ENCODE measurements at places on chromosomes 2 and 18.

- no peak for DNase-seq
Observed at GRCh38 chr2:8053216-8053615, 628.6 kb upstream of the ID2 start.

DNA sequence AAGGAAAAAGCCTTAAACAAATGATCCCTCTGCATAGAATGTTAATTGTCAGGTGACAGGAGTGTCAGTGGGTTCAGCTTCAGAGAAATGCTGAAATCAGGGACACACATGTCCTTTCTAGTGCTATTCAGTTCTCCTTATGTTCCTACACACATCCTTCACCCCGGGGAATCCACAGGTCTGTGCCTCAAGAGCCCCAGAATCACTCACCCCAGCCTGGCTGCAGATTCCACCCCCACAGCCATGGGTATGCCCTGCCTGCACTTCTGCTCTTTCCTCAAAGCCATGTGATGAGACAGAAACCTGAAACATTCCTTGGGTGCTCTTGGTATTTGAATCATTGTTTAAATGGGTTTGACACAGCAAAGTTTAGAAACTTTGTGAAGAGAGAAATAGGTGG, 27.4 kb upstream of the FZD7 start:
- no peak for DNase-seq

DNA sequence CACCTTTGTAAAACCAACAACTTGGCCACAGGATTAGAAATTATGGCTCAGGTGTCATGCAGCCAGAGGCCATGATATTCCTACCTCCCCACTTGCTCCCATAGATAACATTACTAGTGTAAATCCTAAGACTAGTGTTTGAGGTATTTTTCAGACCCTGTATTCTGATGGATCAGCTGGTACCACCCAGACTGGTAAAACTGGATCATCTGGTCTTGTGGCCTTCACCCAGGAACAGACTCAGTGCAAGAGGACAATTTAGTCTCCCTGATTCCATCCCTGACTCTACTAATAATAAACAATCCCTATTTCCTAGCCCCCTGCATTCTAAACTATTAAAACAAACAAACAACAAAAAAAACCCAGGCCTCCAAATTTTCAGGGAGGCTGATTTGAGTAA, 121.0 kb downstream of the ALPK2 start:
- DNase-seq, result no peak

GRCh38 chr2:237181844-237182243, 96.2 kb downstream of the COPS8 start:
- DNase-seq, result no peak

- DNase-seq, result no peak
Observed at GRCh38 chr18:75269696-75270095, 59.1 kb downstream of the TSHZ1 start.

GRCh38 chr2:223915071-223915470, 30.1 kb downstream of the WDFY1 start:
- DNase-seq, result no peak

DNA sequence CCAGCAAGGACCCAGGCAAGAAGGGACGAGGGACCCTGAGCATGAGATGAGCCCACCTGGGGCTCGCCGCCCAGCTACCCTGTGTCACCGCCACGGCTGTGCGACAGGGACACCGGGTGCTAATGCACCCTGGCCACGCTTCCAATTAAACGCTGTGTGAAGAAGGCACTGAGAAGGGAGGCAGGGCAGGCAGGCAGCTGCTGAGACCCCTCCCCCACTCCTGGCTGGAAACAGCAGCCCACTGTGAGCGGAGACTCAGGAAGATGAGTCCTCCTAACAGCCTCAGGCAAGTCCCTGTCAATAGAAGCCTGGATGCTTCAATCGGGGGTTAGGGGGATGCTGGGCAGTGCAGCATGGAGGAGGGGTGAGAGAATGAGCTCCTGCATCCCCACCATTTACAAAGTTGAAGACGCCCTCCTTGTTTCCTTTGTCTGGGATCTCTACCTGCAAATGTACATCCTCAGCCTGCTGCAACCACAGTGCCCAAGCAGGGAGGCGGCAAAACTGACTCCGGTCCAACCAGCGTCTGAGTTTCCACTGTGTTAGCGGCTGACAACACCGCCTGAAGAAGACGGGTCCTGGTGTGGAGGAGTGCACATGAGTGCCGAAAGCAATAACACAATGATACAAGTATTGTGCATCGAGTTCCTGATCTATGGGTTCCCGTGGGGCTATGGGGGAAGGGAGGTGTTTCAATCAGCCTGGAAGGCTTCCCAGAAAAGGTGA, 12.8 kb downstream of the TMEM163 start:
- no peak for DNase-seq

GRCh38 chr18:43825768-43826167, 548.5 kb upstream of the SYT4 start:
- no peak for DNase-seq

DNA sequence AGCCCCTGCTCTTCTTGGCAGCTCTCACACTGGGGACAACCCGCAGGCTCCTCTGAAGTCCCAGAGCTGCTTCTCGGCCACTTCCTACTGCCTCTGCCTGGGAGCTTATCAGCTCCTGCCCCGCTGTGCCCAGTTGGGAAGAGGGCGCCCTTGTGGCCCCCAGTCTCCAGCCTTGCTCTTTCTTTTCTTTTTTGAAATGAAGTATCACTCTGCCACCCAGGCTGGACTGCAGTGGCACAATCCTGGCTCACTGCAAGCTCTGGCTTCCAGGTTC, 20.6 kb upstream of the ALPI start:
- DNase-seq, result no peak

DNA sequence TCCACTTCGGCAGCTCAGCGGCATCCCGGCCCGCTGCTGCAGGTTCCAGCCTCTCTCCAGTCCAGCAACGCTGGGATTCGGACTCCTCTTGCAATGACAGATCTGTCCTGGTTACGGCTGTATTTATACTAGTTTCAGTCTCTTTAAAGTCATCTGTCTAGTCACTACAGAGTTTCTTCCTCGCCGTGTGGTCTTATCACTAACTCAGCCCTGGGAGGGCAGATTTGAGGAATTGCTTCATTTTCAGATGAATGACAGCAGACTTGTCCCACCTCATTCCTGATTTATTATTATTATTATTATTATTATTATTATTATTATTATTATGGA, 2.2 kb downstream of the KLHL29 start:
- no peak for DNase-seq

DNA sequence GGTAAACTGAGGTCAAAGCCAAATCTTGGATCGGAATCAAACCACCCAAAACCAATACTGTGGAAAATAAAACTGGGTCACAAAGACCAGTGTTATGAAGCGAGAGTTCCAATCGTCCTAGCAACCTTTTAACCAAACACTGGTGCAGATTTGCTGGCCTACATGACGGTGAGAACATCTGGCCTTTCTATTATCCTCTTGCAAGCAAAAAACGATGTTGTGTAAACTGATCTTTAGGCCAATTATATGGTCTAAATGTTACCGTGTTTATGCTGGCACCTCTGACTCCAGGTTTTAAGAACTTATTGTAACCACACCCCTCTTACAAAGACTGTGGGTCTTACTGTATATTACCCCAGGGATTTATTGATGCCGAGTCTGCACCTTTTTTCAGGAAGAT, 145.9 kb downstream of the GFPT1 start:
- DNase-seq, result no peak

DNA sequence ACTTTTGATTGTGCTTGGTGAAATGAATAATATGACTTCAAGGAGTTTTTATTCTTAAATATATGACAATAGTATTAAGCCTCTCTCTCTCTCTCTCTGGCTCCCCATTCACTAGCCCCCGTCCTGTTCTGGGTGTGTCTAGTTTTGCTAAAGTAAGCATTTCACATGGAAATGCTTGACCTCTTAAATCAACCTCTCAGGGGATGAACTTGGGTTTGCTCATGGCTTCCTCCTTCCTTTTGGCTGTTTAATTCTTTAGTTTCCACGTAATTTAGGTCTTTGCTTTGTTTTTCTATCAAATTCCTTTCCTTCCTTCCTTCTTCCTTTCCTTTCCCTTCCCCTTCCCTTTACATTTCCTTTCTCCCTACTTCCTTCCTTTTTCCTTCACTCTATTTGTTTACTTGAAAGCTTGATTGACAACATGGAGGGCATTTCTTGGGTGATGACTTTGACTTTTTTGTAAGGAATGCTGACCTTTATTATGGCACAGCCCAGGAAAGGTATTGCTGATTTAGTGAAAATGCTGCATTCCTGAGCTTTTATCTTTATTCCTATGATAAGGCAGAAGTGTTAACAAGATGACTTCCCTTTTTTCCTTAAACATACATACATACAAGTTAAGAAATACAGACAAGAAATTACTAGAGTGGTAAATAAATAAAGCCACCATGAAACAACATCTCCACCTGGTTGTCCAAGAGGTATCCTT, 3.6 kb downstream of the DPP4 start:
- no peak for DNase-seq

DNA sequence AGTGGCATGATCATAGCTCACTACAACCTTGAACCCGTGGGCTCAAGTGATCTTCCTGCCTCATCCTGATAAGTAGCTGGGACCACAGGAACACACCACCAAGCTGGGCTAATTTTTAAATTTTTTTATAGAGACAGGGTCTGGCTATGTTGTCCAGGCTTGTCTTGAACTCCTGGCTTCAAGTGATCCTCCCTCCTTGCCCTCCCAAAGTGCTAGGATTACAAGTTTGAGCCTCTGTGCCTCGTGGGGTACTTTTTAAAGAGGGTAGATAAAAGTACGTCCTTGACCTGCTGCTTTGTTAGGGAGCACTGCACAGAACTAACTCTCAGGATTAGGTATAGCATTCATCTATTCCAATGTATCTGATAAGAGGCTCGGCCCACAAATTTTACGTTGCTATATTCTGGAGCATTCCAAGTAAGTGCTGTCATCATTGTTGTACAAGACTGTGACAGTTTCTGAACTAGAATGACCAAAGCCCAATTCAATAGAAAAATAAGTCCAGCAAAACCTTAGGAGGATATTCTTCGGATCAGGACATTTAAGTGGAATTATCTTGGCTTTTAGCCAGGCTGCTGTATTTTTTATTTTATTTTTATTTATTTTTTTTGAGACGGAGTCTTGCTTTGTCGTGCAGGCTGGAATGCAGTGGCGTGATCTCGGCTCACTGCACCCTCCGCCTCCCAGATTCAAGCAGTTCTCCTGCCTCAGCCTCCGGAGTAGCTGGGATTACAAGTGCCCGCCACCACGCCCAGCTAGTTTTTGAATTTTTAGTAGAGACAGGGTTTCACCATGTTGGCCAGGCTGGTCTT, 4.1 kb downstream of the MTCL1 start:
- no peak for DNase-seq

DNA sequence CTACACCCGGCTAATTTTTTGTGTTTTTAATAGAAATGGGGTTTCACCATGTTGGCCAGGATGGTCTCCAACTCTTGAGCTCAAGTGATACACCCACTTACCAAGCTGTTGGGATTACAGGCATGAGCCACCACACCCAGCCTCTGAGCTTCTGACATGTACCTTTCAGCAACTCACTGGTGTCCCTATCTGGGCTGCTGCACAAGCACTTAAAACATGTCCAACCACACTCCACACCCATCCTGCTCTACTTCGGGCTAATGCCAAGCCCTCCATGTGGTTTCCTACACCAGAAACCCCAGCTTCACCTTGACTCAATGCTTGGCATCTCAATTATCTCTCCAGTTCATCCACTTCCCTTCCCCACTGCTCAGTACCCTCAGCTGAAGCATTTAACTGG, 22.4 kb upstream of the ARMC9 start:
- no peak for DNase-seq

DNA sequence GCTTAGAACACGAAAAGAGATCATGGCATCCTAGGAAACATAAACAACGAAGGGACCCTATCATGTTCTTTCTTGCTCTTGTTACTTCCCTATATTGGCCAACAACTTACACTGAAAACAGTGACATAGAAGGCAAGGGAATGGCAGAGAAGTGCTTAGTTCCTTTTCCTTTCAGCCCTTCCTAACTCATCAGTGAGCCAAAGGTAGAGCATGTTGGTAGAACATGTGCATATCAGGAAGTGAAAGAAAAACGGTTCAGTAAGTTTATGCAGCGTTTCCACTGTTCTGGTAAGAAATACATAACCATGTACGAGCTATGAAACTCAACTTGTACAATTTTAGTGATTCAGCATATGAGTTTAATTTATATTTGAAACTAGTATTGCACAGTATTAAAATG, 21.7 kb downstream of the AKAIN1 start:
- no peak for DNase-seq

GRCh38 chr18:23283916-23284430, 148.7 kb downstream of the CABLES1 start:
- no peak for DNase-seq

DNA sequence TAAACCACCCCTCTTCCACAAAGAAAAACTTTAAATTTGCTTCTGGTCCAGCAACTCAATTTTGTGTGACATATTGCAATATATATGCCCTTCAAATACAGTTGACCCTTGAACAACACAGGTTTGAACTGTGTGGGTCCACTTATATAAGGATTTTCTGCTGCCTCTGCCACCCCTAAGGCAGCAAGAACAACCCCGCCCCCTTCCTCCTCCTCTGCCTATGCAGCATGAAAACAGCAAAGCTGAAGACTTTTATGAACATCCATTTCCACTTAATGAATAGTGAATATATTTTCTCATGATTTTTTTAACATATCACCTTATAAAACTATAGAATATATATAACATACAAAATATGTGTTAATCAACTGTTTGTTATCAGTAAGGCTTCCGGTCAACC, 58.3 kb downstream of the EML4 start:
- no peak for DNase-seq

- DNase-seq, result no peak
Observed at GRCh38 chr2:129055824-129056223, 737.2 kb upstream of the HS6ST1 start.

DNA sequence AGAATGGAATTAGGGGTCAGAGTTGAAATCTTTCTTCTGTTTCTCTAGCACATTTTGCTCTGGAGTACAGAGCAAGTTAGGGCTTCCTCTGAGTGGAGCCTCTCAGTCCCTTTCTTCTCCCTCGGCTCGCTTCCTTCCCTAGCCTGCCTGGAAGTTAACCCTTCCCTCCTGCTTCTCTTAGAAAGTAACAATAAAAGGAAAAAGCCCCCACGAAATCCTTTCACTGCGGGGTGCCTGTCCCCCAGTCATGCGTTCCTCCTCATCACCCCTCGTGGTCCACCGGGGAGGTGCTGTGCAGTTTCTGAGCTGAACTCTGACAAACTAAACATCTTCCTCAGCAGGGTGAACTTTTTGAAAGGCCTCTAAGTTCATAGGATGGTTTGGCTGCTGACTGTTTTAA, 2.0 kb downstream of the IGFBP2 start:
- no peak for DNase-seq

DNA sequence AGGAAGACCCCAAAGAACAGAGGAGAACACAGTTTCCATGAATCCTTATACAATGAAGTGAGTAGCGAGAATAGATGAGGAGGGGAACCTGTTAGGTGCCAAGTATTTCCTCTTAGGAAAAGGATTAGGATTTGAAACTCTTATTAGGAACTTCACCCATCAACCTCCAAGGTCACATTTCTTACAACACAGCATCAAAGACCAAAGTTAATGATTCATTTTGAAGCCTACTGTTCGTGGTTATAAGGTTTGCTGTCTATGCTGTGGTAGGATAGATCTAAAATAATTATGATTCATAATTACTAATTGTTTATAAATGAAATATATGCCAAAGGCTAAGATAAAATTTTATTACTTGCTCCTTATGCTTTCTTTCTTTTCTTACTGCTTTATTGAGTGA, 6.1 kb downstream of the CFAP221 start:
- DNase-seq, result no peak

- peak; percentile 97 for DNase-seq
Observed at GRCh38 chr2:73779467-73780236, at the start of gene DUSP11. Gene DUSP11, minus strand, starts transcription at chr2:73780103. Its CDS starts 129 bp downstream, at chr2:73779974.

- no peak for DNase-seq
Observed at GRCh38 chr2:30265052-30266015, 34.0 kb downstream of the LBH start.

GRCh38 chr18:21141668-21142422, 30.2 kb upstream of the ROCK1 start:
- no peak for DNase-seq

All from effector CD8-positive, alpha-beta T cell (primary cell).